ENCODE measurements at places on chromosomes 1 and 21.

- no peak for DNase-seq
These were observed 376 bp downstream of the AVPR1B start for GRCh38 chr1:206116873-206117150.

DNA sequence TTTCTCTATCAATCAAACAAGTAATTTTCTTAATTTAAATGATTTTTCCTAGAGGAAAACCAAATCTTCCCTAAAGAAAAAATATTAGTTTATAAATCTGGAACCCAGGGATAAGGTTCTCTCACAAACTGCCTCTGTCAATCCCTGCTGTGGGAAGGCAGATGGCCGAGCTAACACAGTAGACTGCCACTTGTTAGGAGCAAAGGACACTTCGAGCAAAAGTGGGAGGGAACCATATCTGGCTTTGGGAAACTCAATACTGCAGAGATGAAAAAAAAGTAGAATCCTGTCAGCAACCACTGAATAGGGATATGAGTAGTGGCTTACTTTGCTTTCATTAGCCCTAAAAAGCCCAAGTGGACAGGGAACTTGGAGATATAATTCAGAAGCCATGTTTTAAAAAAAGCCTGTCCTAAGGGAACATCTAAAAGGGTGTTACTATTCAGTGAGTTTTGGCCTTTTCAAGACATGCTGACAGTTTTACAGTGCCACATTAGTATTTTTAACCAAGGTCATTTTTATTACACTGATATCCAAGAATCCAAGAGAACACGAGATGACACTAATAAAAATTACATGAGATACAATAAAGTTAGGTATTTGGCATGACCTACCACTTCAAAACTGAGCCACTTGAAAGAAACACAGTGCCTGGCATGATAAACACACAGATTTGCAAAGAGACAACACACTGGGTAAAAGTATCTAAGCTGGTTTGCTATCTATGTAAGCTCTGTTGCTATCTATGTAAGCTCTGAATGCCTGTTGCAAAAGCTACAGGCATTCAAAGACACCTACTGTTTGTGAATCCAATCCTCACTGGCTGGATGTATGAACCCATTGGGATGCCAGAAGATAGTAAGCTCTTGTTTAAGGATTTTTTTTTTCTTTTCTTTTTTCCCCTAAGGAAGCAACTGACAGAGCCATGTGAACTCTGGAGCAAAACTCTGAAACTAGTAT, 21.4 kb downstream of the TEX38 start:
- DNase-seq: no peak

- DNase-seq: no peak
These were observed 115.0 kb downstream of the ACBD6 start for GRCh38 chr1:180387413-180387812.

DNA sequence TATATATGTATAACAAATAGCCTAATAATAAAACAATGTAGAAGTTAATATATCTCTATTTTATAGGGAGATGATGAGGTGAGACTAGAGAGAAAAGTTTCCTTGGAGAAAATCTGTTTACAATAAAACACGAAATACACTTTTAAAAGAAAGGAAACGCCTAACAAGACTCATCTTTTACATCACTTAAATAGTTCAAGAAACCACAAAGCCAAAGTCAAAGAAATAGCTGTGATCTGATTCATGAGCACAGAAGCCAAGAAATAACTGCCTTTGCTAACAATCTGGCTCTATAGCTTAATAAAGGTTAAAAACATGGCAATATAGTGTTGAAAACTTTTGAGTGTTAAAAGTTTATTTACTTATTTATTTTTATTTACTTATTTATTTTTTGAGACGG, 61.5 kb downstream of the TOR3A start:
- DNase-seq: no peak

DNA sequence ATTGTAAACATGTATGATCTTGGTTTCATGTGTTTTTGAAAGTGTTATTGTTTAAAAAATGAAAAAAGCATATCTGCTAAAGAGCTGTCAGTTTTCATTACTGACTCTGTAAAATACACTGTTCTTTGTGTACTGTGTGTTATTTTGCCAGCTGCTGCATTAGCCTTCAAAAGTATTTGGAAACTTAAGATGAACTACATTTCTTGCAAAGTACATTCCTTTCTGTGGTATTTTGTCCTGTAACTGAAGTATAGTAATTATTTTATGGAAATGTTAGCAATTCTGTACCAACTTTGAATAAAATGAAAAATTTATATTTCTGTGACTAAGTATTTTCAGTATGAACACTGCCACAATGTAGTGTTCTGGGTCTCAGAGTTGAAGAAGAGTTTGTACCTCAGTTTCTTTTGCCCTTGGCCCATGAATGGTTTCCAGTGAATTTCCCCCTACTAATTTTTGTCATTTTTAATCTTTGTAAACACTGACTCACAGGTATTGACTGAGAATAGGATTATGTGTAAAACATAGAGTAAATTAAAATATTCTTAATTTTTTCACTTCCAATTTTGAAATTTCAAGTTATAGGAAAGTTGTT, 32.7 kb downstream of the MRPS6 start:
- DNase-seq: no peak

GRCh38 chr1:175179837-175180590, 12.6 kb downstream of the KIAA0040 start:
- DNase-seq: no peak

GRCh38 chr1:230159580-230159979, 92.5 kb downstream of the GALNT2 start:
- no peak for DNase-seq

DNA sequence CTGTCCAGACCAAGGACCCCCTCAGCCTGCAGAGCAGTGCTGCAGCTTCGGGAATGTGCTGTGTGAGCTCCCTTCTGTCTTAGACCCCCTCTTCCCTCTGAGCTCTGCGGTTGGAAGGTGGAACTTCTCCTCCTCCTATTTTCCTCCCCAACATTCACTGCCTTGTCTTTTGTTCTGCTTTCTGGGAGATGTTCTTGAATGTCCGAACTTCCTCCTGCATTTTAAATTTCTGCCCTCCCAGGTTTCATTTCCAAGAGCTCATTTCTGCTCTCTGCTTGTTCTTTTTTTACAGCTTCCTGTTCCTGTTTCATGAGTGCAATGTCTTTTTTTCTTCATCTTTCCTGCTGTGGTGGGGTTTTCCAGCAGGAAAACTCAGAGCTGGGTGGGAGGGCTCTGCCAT, 29.3 kb downstream of the RRP1 start:
- DNase-seq: no peak

Data from activated CD4-positive, alpha-beta T cell treated with anti-CD3 and anti-CD28 coated beads, Interleukin-2, amount 50 U/mL, for 24 hours (primary cell).